CD4-positive, alpha-beta T cell treated with Interleukin-1 beta for 1 hour (primary cell): ENCODE measurements at places on chromosomes 2 and 18.

- no peak for DNase-seq
Observed at GRCh38 chr18:79586436-79587225, 93.0 kb upstream of the CTDP1 start.

DNA sequence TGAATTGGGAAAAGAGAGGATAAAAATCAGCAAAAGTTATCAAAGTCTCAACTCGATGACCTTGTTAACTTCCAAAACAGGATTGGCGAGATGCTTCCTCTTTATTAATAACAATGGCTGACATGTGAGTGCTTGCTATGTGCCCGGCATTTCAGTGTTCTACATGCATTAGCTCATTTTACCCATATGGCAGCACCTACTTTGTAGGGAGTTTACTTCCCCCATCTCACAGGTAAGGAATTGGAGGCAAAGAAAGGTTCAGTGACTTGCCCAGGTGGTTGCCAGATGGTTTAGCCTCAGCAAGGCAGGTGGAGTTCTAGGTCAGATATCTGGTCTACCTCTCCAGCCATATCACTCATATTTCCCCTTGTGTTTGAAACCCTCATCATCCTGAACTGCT lies 12.4 kb downstream of the TFCP2L1 start:
- no peak for DNase-seq

- no peak for DNase-seq
Observed at GRCh38 chr2:144133936-144134665, 385.8 kb downstream of the ZEB2 start.

GRCh38 chr2:16537347-16537746 lies 128.3 kb downstream of the CYRIA start:
- no peak for DNase-seq

GRCh38 chr2:30561349-30561748 lies 114.3 kb downstream of the LCLAT1 start:
- no peak for DNase-seq

DNA sequence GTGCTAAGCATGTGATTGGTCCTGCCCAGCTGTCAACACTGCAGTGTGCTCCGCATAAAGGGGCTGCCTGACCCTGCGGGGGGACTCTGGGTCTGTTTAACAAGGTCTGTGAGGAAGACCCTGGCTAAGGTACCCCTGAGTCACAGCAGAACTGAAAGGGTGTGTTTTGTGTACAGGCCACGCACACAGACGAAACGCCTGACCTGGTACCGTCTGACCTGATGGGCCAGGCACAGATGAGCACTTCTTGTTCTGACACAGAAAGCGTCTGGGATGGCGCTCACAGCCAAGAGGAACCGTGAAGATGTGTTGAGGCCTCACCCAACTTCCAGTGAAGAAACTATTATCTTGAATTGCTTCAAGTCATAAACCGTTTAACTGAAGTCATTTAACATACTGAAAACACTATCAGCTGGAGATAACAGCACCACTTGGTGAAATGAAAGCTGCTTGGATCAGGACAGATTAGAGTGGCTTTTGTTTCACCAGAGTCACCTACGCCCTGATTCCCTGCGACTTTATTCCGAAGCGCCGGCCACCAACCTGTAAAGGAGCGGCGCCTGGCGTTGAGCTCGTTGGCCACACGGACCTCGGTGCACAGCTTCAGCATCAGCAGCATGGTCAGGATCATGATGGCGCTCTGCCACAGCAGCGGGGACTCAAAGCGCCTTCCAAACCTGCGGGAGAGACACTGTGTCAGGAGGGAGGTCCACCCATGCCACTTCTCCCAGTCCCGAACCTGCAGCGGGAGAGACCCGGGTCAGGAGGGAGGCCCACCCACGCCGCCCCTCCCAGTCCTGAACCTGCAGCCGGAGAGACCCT lies 8.5 kb downstream of the SLC66A2 start:
- DNase-seq: no peak

GRCh38 chr18:51051105-51051712 lies 21.2 kb downstream of the SMAD4 start:
- no peak for DNase-seq

DNA sequence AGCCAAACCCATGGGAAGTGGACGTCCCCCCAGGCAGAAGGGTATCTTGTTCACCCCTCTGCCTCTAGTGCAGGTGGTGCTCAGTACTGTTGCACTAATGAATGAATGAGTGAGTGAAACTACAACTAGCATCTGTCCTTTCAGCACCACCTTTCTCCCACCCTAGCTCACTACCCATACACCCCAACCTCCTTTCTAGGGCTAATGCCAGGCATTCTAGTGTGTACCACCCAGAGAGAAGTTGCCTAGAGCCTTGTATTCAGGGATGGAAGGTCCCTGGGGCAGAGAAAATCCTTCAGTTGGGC lies 22.5 kb downstream of the CCT7 start:
- no peak for DNase-seq

GRCh38 chr2:233079953-233080835 lies 20.1 kb downstream of the INPP5D start:
- no peak for DNase-seq

- DNase-seq: no peak
Observed at GRCh38 chr2:37869771-37870170, 55.3 kb upstream of the RMDN2 start.

- no peak for DNase-seq
Observed at GRCh38 chr2:230690439-230690838, 22.2 kb upstream of the CAB39 start.

DNA sequence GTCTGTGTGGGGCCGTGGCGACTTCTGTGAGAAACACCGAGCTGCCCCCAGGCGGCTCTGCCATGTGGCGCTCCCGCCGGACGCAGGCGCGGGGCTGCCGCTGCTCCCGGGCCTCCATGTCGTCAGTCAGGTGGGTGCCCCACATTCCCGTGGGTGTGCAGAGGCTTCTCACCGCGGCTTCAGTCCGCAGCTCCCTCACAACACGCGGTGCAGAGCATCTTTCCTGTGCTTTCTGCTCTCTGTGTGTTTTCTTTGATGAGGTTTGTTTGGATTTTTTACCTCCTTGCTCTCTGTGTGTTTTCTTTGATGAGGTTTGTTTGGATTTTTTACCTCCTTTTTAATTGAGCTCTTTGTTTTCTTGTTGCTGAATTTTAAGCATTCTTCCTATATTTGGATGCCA lies 13.0 kb downstream of the AQP12A start:
- no peak for DNase-seq

DNA sequence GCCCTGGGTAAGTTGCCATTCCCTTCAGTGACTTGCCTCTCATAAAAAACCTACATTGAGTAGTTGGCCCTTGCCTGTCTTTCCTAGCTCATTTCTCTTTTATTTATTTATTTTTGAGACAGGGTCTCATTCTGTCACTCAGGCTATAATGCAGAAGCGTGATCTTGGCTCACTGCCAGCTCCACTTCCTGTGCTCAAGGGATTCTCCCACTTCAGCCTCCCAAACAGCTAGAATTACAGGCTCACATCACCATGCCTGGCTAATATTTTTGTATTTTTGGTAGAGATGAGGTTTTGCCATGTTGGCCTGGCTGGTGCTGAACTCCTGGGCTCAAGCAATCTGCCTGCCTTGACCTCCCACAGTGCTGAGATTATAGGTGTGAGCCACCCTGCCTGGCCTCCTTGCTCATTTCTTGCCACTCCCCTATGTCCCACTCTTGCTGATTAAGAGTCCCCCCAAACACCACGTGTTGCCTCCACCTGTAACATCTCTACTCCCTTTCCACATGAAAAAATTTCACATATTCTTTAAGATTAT lies 12.6 kb downstream of the EVA1A start:
- DNase-seq: no peak

- DNase-seq: no peak
Observed at GRCh38 chr18:47635416-47635815, 295.0 kb downstream of the SMAD2 start.

GRCh38 chr2:120514521-120514920 lies 168.6 kb downstream of the INHBB start:
- DNase-seq: no peak

DNA sequence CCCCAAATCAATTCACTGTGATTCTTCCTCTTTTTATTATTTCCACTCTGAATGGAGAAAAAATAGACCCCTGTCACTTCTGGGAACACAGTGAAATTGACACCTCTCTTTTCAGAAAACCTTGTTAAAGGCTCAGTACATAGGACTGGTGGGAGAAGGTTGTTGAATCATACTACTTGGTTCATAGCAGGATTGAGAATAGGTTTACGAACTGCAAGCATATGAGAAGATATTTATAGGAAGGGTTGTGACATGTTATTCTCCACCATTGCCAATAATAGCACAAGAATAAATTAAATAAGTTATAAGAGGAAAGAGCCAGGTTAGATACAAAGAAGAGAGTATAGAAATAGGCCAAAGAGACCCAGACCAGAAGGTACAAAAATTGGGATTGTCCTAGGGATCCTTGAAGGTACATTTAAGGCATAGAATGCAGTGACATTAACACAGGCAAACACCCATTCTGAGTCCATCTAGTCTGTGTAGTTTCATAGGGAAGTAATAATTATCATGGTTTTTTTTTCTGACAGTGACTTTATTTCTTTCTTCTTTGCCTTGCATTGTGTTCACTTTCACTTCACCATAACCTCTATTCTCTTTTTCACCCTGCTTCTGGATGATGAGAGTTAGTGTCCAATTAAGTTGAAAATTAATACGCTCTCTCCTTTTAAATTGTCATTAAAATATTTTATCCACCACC lies 21.8 kb upstream of the SERPINE2 start:
- no peak for DNase-seq

GRCh38 chr2:102436323-102436722 lies 13.4 kb downstream of the IL18RAP start:
- peak; percentile 27 for DNase-seq

DNA sequence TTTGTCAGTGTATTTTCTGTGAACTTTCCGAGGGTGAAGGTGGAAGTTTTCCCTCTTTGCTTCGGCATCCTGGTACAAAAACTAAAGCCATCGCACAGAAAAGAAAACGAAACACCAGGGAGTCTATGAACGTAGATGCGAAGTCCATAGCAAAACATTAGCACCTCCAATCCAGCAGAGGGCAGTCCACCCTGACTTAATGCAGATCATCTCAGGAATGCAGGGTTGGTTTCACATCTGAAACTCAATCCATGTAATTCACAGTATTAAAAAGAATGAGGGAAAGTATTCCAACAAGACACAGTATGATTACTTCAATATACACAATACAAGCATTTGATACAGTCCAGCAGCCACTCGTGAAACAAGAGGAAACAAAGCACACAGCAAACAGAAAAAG lies 70.8 kb downstream of the RTP5 start:
- DNase-seq: no peak

DNA sequence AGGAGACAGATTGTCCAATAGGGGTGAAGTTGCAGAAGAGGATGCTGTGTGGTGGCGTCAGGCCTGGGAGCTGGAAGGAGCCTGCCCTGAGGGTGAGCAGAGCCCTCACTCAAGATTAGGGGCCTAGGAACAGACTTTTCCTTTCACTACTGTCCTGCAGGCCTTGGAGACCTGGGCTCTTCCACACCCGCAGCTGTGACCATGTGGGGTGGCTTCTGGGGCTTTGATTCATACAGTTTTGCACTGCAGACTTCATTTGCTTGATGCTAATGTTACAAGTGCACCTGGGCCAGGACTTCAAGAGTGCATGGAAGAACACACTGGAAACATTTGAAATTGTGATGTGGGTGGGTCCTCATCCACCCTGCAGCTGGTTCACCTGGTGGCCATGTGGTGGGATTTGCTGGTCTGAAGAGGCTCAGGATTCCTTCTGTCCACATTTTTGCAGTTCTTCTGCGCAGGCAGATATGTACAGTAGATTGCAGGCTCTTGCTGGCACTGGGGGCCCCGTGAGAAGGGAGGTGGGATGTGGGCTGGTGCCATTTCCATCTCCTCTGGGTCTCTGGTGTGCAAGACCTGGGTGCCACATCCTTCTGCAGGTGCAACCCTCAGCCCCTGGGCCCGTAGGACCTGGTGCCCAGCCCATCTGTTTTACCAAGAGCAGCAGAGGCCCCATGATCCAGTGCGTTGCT lies 9.9 kb downstream of the GLI2 start:
- DNase-seq: no peak

GRCh38 chr18:49697757-49698524 lies 115.4 kb downstream of the ACAA2 start:
- DNase-seq: no peak

GRCh38 chr18:51946946-51947345 lies 393.1 kb upstream of the DCC start:
- DNase-seq: no peak

GRCh38 chr2:199458806-199459285 lies 1.1 kb upstream of the SATB2 start:
- DNase-seq: no peak

DNA sequence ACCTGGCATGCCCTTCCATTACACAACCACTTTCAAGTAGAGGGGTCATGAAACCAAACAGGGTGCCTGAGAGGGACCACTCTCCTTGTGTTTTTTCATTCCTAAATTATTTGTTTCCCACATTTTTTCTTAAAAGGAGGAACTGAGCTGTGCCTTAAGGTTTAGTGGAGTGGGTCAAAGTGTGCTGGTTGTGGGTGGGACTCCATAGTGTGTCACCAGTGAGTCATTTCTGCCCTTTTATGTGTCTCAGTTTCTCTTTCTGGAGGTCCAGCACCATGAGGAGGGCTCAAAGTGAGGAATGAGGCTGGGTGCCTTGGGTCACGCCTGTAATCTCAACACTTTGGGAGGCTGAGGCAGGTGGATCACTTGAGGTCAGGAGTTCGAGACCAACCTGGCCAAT lies 37.8 kb downstream of the COMMD1 start:
- DNase-seq: no peak

DNA sequence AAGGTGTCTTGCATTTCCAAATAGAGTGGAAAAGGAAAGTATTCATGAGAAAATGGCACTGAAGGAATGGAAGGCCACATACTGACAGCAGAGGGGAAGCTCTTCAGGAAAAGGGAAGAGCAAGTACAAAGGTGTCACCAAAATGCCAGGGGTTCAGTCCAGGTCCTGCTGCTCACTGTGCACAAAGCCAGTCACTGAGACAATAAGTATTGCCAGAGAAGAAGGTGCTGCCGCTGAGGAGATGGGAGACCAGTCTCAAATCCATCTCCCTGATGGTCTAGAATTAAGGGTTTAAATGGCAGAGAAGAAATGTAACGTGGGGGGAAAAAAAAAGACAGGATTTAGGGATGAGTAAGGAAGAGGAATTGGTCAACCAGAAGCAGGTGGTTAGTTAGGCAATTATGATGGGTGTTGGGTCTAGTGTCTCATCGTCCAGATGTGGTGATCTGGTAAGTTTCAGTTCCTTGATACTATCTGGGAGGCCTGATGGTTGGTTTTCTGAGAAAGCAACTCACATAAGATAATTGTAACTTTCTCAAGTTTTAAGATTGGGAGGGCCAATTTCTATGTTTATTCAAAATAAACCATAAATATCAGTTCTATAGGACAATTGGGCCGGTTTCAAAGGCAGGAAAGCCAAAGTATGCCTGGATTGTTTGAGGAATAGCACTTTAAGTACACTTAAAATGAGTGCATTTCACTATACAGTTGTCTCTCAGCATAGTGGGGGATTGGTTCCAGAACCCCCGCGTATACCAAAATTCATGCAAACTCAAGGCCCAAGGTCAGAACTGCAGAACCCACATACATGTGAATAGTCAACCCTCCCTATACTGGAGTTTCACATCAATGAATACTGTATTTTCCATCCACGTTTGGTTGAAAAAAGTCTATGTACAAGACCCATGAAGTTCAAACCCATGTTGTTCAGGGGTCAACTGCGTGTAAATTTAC lies 109.1 kb upstream of the DNAJC10 start:
- DNase-seq: no peak

GRCh38 chr2:107354175-107354574 lies 468.2 kb upstream of the ST6GAL2 start:
- no peak for DNase-seq
